ENCODE measurements at places on chromosomes 5 and 9.

DNA sequence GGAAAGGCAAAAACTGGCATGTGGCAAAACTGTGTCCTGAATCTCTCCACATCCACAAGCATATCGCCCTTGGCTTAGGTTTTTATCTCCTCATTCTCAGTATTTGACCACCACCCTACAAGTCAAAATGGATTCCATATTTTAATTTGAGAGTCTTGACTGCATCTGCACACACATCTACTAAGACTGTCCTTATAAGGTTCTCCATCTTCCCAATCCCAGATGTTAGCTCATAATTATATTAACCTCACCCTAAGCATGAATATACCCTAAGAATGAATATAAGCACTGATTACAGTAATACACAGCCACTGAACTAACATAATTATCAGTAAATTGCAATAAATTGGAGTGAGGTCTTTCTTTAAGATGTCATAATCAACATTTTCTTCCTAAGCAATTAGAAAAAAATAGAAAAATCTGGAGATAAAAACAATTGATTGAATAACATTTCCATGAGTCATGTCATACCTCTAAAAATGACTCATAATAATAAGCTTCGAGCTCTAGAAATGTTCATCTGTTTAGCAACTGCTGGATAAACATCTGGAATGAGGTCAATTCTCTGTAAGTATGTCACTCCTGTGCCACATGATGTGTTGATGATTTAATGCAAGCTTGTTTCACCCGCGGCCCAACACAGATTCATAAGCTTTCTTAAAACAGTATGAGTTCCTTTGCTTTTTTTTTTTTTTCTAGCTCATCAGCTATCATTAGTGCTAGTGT lies 39.9 kb upstream of the PAM start:
- DNase-seq, result no peak

GRCh38 chr9:124384210-124384609 lies 31.0 kb downstream of the PSMB7 start:
- DNase-seq, result no peak

GRCh38 chr9:109745335-109746283 lies 34.4 kb upstream of the PALM2AKAP2 start:
- DNase-seq, result peak; percentile 22

DNA sequence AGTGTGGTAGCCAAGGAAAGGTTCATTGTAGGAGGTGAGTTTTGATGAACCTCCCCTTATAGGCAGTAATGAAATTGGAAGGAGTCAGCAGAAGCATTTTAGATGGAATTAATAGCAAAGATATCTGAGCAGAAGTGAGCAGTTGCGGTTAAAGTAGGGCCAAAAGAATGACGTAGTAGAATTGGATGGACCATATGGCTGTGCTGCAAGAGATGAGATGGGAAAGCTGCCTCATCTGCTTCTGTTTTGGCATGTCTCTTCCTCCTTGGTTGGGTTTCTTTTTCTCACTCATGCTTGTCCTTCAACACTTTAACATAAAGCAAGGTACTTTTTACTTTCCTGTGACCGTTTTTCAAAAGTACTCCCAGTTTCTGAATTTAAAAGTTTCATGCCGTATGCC lies 55.8 kb downstream of the AQP7 start:
- no peak for DNase-seq

- DNase-seq, result no peak
These were observed 132.2 kb upstream of the ASTN2 start for GRCh38 chr9:117546894-117547678.

GRCh38 chr5:15587916-15588315 lies 87.9 kb downstream of the FBXL7 start:
- DNase-seq, result no peak

DNA sequence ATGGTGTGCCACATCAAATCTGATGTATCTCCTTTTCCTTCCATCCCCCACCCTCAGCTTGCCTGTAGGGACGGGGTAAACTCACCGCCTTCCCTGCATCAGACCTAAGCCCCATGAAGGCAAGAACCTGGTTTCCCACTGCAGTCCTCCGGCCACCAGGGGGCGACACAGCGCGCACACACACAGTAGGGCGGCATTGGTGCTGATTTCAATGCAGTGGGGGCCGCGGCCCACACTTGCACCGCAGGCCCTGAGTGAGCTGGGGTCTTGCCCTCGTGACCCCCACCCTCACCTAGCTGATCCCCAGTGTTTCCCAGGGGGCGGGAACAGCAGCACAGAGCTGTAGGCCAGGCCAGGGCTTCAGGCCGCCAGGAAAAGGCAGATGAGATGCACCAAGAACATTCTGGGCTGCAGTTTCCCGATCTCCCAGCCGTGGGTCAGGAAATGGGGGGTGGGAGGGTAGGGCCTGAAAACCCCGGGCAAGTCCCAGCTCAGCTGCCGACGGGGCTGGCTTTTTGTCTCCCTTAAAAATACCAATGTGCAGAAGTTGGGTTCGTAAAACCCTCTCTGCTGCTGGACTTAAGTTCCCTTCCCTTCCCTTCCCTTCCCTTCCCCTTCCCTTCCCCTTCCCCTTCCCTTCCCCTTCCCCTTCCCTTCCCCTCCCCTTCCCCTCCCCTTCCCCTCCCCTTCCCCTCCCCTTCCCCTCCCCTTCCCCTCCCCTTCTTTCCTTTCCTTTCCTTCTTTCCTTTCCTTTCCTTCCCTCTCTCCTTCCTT lies 19.5 kb downstream of the FAM163B start:
- DNase-seq, result no peak

- no peak for DNase-seq
These were observed 40.3 kb downstream of the SNCAIP start for GRCh38 chr5:122352331-122352730.

DNA sequence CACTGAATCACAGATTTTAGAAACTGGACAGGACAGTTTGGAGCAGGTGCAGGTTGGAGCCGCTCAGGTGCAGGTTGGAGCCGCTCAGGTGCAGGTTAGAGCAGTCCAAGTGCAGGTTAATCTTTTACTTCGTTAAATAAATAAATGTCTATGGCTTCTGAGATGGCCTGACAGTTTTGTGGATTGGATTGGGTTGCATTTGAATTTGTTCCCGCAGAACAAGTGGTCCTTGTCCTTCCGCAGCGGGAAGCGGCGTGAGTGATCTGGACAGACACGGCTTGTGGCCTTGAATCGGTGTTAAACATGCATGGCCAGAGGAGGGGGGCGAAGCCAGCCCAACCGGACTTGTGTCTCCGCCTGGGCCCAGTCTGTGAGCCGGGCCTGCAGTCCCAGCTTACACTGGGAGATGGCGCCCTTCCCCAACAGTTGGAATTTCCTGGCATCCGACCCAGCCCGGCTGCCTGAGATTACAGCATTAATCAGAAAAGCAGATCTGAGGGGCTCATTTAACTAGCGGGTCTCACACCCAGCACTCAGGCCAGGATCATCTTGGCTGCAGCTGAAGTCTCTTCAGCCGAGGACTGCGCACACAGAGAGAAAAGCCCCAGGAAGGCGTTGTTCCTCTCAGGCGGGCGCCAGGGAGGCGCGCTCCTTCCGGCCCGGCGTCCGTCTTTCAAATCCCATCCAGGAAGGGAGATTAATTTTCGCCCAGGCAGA lies 1.5 kb upstream of the OLFM1 start:
- DNase-seq, result peak; percentile 71

DNA sequence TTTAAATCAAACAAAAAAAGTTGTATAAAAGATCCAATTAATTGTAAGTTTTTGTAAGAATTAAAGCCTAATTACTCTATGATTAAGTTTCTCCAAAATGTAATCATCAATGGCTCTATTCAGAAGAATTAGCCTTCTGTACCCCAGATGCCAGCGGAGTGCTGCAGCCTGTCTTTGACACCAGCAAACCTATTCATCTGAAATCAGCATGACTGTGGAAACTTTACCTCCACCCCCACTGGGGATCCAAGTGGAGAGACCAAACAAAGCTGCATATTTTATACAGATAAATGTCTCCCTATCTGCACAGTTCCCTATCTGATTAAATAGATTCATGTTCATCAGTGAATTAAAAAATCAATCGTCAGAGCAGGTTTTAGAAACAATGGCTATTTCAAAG lies 426.8 kb downstream of the KIAA0825 start:
- DNase-seq, result no peak

DNA sequence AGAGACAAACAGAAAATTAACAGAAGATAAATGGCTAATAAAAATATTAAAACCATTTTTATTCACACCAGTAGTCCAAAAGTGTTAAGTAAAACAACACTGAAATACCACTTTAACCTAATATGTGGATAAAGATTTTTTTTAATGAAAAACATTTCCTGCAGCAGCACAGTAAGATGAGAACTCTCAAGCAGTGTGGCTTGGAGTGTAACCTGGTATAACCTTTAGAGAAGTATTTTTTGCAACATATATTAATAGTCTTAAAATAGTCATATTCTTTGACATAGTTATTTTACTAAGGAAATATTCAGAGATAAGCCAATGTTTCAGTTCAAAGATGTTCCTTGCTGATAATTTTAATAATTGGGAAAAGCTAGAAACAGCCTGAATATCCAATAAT lies 644.4 kb downstream of the PDE4D start:
- no peak for DNase-seq

DNA sequence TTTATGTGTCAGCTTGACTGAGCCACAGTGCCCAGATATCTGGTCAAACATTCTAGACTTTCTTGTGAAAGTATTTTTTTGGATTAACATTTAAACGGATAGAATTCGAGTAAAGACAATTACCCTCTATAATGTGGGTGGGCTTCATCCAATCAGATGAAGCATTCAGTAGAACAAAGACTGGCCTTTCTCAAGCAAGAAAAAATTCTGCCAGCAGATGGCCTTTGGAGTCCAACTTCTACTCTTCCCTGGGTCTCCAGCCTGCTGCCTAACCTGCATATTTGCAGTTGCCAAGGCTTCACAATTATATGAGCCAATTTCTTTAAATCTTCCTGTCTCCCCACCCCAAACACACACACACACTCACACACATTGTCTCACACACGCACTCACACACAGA lies 86.4 kb downstream of the MED10 start:
- no peak for DNase-seq

DNA sequence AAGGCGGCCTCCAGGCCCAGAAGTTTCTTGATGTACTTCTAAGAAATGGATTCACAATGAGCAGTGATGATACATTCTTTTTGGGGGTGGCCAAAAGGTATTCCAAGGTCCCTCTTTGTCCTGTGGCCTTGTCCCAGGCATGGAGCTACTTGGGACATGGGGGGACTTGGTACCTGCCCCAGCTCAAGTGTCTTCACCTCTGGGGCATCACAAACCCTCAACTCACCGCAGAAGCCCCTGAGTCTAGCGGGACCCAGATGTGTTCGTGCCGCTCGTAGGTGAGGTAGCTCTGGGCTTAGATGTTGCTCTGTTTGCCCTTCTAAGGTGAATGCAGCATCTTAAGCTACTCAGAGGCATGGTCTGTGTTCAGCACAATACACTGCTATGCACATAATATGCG lies 338.0 kb upstream of the IRX4 start:
- DNase-seq, result no peak

DNA sequence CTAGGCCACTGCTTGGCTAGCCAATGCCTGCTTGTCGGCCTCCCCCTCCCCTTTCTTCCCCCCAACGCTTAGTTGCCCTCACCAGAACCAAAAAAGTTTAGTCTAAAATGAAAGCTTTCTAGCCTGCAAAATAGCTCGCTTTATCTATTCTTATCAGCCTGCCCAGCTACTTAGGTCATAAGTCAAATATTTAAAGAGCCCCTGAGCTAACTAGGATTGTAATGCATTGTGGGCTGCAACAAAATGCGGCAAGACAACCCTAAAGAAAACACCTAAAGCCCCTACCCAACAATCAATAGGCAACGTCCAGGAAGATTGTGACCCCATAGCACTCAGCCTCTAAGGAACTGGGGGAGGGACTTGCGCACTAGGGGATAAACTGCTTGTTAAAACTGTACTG lies 38.6 kb upstream of the PCSK5 start:
- DNase-seq, result no peak

GRCh38 chr9:98806394-98807035 lies 955 bp upstream of the GALNT12 start:
- no peak for DNase-seq

GRCh38 chr9:95087659-95088242 lies 229.8 kb downstream of the FANCC start:
- no peak for DNase-seq

- peak; percentile 16 for DNase-seq
These were observed 54.6 kb upstream of the TCF7 start for GRCh38 chr5:134059758-134060495.

DNA sequence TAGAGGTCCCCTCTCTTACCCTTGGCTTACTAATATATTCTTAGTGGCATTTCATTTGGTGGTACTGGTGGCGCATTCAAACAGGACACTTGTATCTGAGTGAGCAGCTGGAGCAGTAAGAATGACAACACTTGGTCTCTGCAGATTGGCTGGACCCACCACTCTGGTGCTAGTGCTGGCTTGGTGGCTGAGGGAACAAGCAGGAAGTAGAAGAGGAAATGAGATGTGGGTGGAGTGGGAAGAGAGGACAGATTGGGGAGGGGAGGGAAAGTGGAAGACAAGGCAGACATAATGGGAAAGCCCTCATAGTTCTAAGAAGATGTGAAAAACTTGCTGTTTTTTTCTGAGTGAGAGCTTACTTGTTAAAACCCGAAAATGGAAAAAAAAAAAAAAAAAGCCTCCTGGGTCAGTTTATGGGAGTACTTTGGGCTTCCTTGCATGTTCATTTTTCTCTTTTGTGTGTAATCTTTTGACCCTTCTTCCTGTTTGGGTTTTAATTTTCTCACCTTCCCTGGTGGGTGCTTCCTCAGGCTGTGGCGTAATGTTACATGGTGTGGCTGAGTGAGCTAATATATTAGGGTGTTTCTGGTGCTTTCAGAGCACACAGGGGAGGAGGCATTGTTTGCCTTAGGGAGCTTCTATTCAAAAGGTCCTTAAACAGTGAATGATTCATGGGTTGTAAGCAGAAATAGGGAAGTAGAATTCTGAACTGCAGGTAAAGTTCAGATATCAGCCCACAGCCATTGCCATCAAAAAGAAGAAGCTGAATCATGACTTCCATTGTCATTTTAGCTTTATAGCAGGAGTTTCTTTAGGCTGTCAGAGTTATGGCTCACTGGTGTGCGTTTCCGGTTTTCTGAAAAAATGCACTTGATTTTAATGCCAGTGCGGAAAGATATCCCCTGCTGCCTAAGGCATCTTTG lies 52.3 kb downstream of the TLE4 start:
- DNase-seq, result peak; percentile 35

DNA sequence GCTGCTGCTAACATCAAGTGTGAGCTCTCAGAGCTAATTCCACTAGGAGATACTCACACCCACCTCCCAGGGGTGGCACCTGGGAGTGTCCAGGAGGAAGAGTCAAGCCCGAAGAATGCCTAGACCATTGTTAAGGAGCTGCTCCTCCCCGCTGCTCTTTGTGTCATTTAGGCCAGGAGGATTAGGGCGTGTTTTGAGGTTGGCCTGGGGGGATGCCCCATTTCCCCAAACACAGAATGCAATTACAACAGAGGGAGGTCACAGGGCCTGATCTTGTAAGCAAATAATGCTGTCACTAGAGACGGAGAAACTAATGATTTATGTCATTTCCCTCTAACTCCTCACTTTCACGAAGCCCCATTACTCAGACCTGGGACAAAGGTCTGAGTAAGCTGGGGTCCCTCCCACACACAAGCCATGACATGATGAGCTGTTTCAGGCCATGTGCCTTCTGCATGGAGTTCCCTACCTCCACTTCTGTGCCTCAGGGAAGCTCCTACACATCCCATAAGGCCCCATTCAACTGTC lies 312.5 kb downstream of the ACTL7B start:
- DNase-seq, result no peak

GRCh38 chr9:120902569-120903535 lies 23.7 kb downstream of the TRAF1 start:
- DNase-seq, result no peak

GRCh38 chr5:41968153-41968723 lies 43.2 kb downstream of the FBXO4 start:
- no peak for DNase-seq
